A549 (cell line): ENCODE measurements at places on chromosomes 5 and 9.

DNA sequence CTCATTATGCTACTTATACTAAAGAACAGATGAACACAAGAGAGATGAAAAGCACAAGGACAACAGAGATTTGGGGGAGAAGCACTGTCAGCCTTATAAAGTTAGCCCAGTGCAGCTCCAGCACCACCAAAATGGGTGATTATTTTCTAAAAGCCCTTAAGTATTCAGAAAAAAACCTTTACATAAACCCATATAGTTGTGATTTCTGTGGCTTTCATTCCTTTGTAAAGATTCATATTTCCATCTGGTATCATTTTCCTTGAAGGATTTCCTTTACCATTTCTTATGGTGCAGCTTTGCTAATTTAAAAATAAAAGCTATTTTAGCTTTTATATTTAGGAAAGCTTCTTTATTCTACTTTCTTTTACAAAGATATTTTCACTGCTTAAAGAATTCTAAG lies 311.0 kb downstream of the TMEM167A start:
- DNase-seq: no peak

DNA sequence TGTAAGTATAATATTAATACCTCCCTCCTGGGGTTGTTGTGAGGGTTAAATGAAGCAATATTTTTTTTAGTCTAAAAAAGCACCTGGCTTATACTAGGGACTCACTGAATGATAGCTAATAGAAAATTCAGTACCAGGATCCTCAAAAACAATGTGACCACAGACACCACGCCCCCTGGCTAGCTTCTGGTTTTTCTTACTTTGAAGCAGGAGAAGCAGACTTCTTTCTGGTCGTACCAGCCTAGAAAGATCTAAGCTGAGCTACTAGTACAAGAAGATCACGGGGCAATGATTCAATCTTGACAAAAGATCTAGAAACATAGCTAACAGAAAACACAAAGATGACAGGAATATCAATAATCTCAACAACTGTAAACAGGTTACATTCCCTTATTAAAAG lies 218.5 kb upstream of the SLC30A5 start:
- DNase-seq: no peak

DNA sequence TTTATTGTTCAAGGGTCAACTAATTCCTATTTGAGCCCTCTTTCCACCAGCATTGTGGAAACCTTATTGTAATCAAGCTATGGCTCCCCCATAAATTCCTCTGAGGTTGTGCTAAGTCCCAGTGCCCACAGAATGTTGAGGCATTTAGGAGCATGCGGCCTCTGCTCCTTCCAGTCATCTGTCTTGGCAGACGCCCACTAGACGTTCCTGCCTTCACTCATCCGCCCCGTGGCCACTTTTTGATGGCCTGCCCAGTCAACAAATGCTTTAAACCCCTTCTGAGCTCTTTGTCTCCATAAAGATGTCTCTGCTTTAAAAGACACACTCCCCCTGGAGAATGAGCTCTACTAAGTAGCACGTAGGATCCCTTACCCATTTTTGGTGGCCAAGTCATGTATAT lies 104.7 kb downstream of the GAS1 start:
- DNase-seq: no peak

DNA sequence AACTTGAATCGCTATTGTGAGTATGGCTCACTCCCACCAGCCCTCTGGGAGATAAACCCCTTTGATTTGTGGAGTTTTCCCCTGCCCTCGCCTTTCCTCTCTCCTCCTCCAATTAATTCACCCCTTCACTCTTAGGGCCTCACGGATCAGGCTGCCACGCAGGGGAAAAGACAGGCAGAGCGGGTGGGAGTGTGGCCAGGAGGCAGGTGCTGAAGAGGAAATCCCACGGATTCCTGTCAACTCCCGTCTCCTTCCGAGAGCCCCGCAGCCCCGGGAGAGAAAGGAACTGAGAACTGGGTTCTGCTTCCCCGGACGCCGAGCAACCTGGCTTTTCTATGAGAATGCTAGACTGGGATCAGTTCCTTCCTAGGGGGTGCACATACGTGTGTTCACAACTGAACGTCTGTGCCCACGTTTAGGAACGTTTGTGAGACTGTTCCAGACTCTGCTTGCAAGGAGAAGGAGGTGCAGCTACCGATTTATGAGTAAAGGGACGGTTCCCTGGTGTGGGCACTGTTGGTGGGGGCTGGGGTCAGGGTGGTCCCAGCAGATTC lies 314.5 kb upstream of the TLE4 start:
- no peak for DNase-seq
